ENCODE measurements at places on chromosomes 3 and 15.

GRCh38 chr3:127750226-127751031 is 71.9 kb downstream of the MGLL start:
- peak; percentile 52 for DNase-seq

DNA sequence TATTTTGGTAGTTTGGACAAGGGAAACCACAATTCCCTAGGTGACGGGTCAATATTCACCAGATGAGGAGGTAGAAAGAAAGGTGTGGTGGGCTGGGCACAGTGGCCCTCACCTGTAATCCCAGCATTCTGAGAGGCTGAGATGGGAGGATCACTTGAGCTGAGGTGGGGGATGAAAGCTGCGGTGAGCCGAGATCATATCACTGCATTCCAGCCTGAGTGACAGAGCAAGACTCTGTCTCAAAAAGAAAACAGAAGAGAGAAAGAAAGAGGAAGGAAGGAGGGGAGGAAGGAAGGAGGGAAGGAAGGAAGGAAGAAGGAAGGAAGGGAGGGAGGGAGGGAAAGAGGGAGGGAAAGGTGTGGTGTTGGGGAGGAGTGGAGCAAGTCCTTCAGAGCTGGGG is 56.1 kb upstream of the RNF7 start:
- DNase-seq: no peak

- no peak for DNase-seq
These were observed 98.6 kb upstream of the KLF13 start for GRCh38 chr15:31228011-31228484.

GRCh38 chr15:58463815-58464650 is 32.2 kb downstream of the LIPC start:
- DNase-seq: no peak

GRCh38 chr3:120098710-120099109 is 4.5 kb upstream of the GSK3B start:
- no peak for DNase-seq
